ENCODE measurements at places on chromosomes 3 and 15. TPM values are rescaled to one million over a fixed set of nuclear protein-coding genes. Genes with fewer than 3 reads are reported as not detected.
A peak's percentile ranks its signal among the peaks of the same experiment; 100 is the strongest.

Gene CHST14
- 29.5 TPM for total RNA-seq

- peaks cover 6% of the 10 kb centered on the region for H3K27me3 ChIP-seq
- no peaks in the 10 kb centered on the region for H3K36me3 ChIP-seq
These were observed 35.8 kb upstream of the ZNF148 start for GRCh38 chr3:125410922-125411321.

DNA sequence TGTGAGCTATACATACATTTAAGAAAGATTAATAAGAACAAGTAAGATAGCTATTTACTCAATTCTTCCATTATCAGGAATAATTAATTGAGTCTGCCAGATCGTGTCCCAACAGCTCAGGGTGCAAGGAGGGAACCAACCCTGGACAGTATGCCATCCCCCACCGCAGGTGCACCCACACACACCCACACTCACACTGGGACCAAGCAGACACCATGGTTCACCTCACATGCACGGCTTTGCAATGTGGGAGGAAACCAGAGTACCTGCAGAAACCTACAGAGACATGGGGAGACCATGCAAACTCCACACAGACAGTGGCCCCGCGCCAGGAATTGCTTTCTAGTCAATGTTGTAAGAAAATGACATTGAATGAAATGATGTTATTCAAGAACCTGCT is 20.0 kb upstream of the TJP1 start:
- no peak overlapping the region for H3K4me3 ChIP-seq
- peaks cover 27% of the 10 kb centered on the region for H3K4me1 ChIP-seq
- no peaks in the 10 kb centered on the region for H3K27me3 ChIP-seq
- no peak overlapping the region for H3K27ac ChIP-seq
- peaks cover 4% of the 10 kb centered on the region for H3K36me3 ChIP-seq

DNA sequence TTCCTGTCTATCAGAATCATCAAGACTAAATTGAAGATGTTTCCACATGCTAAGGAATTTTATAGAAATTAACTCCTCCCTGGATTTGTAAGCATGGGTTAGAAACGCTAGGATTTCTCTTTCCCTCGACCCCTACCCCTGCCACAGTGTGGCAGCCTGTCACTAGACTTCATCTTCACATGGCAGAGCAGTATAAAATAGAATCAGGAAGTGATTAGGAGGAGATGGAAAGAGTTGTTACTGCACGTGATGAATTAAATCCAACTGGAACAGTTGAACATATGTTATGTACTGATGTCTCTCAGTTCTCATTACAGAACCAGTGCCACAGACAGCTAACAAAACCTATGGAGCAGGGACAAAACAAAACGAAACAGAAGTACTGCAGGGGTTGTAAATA is 130.0 kb upstream of the BNIP2 start:
- H3K4me3 ChIP-seq, result no peak overlapping the region
- H3K4me1 ChIP-seq, result peaks cover 24% of the 10 kb centered on the region
- DNase-seq, result no peak
- no peaks in the 10 kb centered on the region for H3K36me3 ChIP-seq
- no peaks in the 10 kb centered on the region for H3K27me3 ChIP-seq

DNA sequence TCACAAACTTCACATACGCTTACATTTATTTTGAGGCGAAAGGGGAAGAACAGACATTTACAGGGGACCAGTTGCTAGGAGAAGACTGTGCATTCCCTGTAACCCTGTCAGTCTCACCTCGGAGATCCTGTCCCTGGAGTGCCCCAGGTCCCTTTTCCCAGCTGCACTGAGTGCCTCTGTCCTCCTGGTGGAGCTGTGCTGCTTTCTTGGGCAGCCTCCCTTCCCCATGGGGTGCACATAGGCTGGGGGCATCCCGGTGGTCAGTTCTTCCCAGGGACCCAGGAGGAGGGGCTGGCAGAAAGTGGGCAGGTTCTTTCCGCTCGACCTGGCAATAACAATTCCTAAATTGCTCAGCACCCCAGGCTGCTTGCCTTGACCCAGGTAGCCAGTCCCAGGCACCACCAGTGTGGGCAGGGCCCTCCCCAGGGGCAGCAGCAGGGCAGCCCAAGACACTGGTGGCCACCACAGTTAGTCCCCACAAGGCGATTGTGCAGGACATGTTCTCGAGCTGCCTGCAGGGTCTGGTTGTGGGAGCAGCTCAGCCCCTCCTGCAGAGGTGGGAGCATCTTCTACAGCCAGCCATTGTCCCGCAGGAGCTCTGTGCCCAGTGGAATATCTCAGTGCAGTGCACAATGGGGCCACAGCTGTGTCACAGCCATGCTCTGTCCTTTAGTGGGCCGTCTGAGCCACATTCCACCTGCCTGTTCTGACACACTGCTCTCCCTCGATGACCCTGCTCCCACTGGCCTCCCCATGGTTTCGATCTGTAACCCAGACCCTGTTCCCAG is 36.3 kb downstream of the APBA2 start:
- H3K27me3 ChIP-seq, result no peaks in the 10 kb centered on the region
- H3K36me3 ChIP-seq, result 0 out of 2 replicates have a peak, but pooled peaks cover 2% of the 10 kb centered on the region
- H3K4me1 ChIP-seq, result peaks cover 12% of the 10 kb centered on the region
- H3K4me3 ChIP-seq, result no peak overlapping the region
- peak; percentile 71 for DNase-seq

DNA sequence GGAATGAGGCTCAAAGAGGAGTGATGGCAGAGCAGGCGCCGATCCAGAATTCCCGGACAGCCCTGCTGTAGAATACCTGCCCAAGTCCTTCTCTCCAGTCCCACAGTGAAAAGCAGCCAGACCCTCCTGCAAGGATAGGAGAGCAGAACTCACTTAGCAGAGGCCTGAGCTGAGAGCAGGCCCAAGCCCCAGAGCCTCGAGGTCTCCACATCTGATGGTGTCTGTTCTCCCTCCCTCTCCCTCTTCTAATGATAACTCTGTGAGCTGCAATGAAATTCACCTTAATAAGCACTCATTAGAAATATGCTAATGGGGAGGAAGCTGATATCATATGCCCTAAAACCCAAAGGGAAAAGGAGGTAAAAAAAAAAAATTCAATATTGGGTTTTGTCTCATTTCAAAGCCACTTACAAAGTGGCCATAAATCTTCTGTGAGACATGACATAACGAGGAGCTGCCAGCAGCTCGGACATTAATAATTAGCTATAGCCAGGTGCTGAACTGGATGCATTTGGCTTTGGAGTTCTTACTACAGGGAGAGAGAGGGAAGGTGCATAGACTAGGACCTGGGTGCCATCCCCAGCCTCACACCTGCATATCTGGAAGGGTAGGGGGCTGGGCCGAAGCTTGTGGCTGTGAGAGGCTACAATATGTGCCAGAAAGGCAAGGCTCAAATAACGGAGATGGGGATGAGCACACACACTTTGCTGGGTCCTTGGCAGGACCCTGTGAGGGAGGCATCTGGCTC is 108.4 kb downstream of the MEGF11 start:
- no peak overlapping the region for H3K27ac ChIP-seq
- no peaks in the 10 kb centered on the region for H3K36me3 ChIP-seq
- DNase-seq, result no peak
- H3K4me3 ChIP-seq, result no peak overlapping the region
- peaks cover 15% of the 10 kb centered on the region for H3K4me1 ChIP-seq

DNA sequence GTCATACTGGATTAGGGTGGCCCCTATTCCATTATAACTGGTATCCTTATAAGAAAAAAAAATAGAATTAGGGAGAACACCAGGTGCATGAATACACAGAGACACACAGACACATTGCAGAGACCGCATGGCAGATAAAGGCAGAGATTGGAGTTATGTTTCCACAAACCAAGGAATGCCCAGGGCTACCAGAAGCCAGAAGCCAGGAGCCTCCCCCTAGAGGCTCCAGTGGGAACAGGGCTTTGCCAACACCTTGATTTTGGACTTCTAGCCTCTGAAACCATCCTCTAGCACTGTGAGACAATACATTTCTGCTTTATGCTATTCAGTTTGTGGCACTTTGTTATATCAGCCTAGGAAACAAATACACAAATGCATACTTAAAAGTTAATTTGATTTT is 10.4 kb downstream of the GOLM2 start:
- DNase-seq, result peak; percentile 52
- H3K27me3 ChIP-seq, result no peaks in the 10 kb centered on the region
- H3K27ac ChIP-seq, result no peak overlapping the region
- H3K4me3 ChIP-seq, result no peak overlapping the region
- no peaks in the 10 kb centered on the region for H3K36me3 ChIP-seq

DNA sequence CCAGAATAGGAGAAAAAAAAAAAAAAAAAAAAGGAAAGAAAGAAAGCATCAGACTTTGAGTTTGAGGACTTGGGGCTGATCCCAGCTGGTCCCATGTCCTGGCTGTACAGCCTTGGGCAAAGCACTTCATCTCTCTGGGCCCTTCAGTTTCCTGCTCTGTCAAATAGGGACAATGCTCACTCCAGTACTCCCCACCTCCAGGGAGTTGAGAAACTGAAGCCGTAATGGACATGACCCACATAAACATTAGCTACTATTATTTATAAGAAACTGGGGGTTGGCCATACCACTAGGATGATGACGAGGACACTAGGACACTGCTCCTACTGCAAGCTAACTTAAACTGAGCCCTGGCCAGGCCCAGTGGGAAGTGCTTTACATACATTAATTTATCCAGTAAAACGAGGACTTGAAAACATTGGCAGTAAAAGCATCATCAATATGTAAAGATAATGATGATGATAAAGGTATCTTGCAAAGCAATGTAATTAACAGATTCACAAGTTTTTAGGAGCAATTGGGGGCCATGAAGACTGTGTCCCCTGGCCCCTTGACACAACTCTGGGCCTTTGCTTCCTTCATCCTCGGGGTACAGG is 22.9 kb upstream of the SMAD6 start:
- no peaks in the 10 kb centered on the region for H3K27me3 ChIP-seq
- H3K4me1 ChIP-seq, result peaks cover 15% of the 10 kb centered on the region
- H3K36me3 ChIP-seq, result peaks cover 11% of the 10 kb centered on the region
- H3K27ac ChIP-seq, result no peak overlapping the region
- DNase-seq, result no peak

DNA sequence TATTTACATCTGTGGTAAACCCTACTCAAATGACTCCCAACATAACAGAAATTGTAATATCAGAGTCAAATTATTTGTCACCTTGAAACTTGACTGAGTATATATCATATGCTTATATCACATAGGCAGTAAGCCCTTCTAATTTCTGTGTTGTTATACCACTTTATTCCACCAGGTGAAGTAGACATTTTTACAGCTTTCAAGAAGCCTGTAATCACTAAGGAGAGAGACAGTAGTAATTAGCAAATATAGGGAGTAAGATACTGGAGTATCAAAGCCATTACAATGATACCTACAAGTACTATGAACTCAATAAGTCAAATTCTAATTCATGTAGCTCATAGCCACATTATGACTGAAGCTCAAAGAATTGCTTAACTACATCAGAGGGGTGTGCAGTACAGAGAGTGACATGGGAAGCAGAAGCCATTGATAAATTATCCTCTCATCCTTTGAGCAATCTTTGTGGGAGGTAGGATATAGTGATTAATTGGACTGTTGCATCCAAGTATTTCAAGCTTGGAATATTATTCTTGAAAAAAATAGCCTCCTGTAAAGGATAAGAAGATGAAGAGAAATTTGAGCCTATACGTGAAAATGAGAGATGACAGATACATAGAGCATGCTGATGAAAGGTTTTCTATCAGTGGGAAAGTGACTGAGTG is 1005.9 kb downstream of the ZPLD1 start:
- H3K4me3 ChIP-seq, result no peak overlapping the region
- H3K27me3 ChIP-seq, result no peaks in the 10 kb centered on the region
- no peaks in the 10 kb centered on the region for H3K4me1 ChIP-seq

DNA sequence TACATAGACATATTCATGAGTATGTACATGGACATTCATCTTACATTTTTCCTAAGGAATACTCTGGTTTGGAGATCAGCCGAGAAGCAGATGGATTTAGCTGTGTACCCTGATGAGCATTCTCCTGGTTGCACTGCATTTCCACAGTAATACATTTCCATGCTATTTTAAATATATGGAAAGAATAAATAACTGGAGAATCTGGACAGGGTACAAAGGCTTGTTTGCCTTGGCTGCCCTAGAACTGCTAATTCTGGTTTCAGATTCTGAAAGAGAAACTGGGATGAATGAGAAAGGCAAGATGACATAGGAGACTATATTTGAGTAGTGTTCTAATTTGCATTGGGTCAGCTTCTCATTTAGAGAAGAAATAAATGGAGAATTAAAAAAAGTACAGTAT is 190.8 kb upstream of the FAM3D start:
- H3K4me1 ChIP-seq, result peaks cover 11% of the 10 kb centered on the region
- H3K27ac ChIP-seq, result no peak overlapping the region
- no peak for DNase-seq
- no peaks in the 10 kb centered on the region for H3K36me3 ChIP-seq
- no peak overlapping the region for H3K4me3 ChIP-seq
- no peaks in the 10 kb centered on the region for H3K27me3 ChIP-seq

GRCh38 chr3:143595456-143596077 is 252.7 kb downstream of the SLC9A9 start:
- H3K4me3 ChIP-seq, result no peak overlapping the region
- H3K27me3 ChIP-seq, result no peaks in the 10 kb centered on the region
- peaks cover 34% of the 10 kb centered on the region for H3K4me1 ChIP-seq
- no peaks in the 10 kb centered on the region for H3K36me3 ChIP-seq
- no peak for DNase-seq

- peaks cover 5% of the 10 kb centered on the region for H3K4me1 ChIP-seq
- H3K4me3 ChIP-seq, result no peak overlapping the region
- peaks cover 33% of the 10 kb centered on the region for H3K36me3 ChIP-seq
These were observed 7.4 kb downstream of the POC1A start for GRCh38 chr3:52146811-52147210.

- H3K4me3 ChIP-seq, result peak overlapping the region; percentile 89
- peaks cover 16% of the 10 kb centered on the region for H3K27me3 ChIP-seq
- H3K4me1 ChIP-seq, result peaks cover 23% of the 10 kb centered on the region
- DNase-seq, result peak; percentile 49
- no peaks in the 10 kb centered on the region for H3K36me3 ChIP-seq
- H3K27ac ChIP-seq, result no peak overlapping the region
These were observed 508 bp downstream of the GORASP1 start for GRCh38 chr3:39106851-39107387.

DNA sequence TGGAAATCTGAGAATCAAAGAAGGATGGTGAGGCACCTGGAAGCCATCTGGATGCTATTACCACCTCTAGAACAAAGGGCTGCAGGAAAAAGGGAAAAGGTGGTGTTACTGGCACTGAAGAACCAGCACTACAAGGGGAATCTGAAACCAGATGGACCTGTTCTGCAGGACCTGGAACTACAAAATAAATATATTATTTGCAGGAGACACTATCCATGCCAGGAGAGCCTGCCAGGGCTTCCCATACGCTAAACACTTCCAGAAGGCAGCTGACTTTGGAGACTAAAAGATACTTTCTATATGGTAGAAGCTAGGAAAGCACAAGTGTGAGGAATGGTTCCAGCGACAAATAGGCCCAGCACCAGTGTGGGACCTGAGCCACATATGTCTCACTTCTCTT is 83.4 kb upstream of the POU1F1 start:
- no peaks in the 10 kb centered on the region for H3K27me3 ChIP-seq
- H3K4me3 ChIP-seq, result no peak overlapping the region

GRCh38 chr3:5754602-5755001 is 567.1 kb downstream of the EDEM1 start:
- no peak overlapping the region for H3K27ac ChIP-seq
- DNase-seq, result no peak
- 0 out of 2 replicates have a peak, but pooled peaks cover 2% of the 10 kb centered on the region for H3K4me1 ChIP-seq
- H3K36me3 ChIP-seq, result peaks cover 45% of the 10 kb centered on the region
- no peak overlapping the region for H3K4me3 ChIP-seq
- no peaks in the 10 kb centered on the region for H3K27me3 ChIP-seq

GRCh38 chr3:152817400-152817799 is 17.5 kb upstream of the P2RY1 start:
- peaks cover 11% of the 10 kb centered on the region for H3K4me1 ChIP-seq
- no peaks in the 10 kb centered on the region for H3K36me3 ChIP-seq
- H3K27ac ChIP-seq, result no peak overlapping the region
- no peak overlapping the region for H3K4me3 ChIP-seq

- no peaks in the 10 kb centered on the region for H3K36me3 ChIP-seq
- H3K27me3 ChIP-seq, result no peaks in the 10 kb centered on the region
- H3K4me1 ChIP-seq, result no peaks in the 10 kb centered on the region
- peak; percentile 19 for DNase-seq
- H3K4me3 ChIP-seq, result no peak overlapping the region
These were observed 90.1 kb downstream of the NEK10 start for GRCh38 chr3:27279123-27279522.

Data from WTC11 (cell line).